ENCODE measurements at places on chromosomes 3 and 15.

DNA sequence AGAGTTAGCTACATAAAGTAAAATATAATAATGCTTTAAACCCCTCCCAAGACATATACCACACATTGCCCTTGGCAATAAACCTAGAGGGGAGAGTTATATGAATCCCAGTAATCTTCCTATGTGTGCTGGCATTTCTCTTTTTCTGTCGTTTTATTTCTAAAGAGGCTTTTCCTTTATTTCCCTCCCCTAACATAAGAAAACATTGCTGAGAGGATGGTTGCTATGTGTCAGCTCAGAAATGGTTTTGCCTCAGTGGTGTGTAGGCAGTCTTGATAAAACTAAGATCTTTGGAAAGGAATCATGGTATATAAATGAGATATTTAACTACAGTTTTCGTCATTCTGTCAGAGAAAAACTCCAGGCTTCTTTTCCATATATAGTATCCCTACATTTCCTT is 30.0 kb downstream of the CCDC191 start:
- DNase-seq: no peak

GRCh38 chr15:101536875-101537405 is 47.4 kb upstream of the PCSK6 start:
- DNase-seq: no peak

DNA sequence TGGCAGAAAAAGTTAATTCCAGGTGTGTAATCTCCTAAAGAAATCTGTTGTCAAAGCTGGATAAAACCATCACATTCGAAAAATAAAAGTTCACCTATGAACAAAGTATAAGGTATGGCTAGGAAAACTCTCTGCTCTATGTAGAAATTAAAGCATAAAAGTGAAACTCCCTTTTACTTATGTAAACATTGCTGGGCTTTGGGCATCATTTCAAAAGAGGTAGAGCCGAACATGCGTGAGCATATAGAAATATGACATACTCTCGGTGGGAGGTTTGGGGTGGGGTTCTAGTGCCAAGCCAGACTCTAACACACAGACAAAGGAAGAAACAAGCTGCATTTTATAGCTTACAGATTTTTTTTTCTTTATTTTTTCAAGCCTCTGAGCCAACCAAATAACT is 306.8 kb upstream of the ATP11B start:
- DNase-seq: no peak

GRCh38 chr15:90557186-90558084 is 27.7 kb downstream of the CRTC3 start:
- no peak for DNase-seq

- peak; percentile 17 for DNase-seq
Measured at GRCh38 chr3:38454178-38454883, 641 bp downstream of the ACVR2B start.

DNA sequence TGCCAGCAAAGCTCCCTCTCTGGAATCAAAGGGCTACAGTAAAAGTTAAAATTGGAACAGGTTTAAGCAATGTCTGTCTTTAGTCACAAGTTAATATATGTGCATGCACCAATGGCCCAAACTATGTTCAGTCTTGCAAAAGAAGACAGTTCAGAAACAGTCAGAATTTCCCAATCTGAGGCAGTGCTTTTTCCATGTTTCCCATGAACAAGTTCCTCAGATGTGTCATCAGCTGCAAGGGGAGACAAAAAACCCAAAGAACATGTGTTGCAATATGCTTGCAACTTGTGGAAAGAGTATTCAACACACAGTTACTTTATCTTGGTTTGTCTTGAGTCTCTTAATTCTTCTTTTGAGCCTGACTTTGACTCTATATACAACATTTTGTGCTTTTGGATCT is 148.4 kb downstream of the USP13 start:
- no peak for DNase-seq

- DNase-seq: no peak
Measured at GRCh38 chr3:40042752-40043443, 233.5 kb downstream of the MYRIP start.

DNA sequence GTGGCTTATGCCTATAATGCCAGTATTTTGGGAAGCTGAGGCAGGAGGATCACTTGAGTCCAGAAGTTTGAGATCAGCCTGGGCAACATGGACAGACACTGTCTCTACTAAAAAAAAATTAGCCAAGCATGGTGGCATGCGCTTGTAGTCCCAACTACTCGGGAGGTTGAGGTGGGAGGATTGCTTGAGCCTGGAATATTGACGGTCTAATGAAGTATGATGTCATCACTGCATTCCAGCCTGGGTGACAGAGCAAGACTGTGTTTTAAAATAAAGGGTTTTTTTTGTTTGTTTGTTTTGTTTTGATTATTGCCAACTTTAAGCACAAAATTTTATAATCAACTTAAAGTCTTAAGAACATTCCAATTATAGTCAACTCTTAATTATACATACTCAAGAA is 6.8 kb downstream of the PLSCR1 start:
- no peak for DNase-seq

GRCh38 chr3:135009014-135009413 is 214.0 kb downstream of the EPHB1 start:
- DNase-seq: no peak

DNA sequence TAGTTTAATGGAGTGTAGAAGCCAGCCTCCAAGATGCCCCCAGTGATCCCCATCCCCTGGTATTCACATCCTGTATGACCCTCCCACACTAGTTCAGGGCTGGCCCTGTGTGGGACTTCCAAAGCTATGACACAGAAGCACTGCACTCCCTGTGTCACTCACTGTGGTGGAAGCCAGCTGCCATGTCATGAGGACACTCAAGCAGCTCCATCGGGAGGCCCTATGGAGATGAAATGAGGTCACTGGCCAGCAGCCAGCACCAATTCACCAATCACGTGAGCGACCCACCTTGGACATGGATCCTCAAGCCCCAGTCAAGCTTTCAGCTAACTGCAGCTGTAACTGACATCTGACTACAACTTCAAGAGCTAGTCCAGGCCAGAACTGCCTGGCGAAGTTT is 3.9 kb upstream of the ACAN start:
- no peak for DNase-seq

- no peak for DNase-seq
Measured at GRCh38 chr3:129224984-129225393, 24.4 kb upstream of the COPG1 start.

GRCh38 chr3:127814325-127814781 is 8.0 kb downstream of the MGLL start:
- DNase-seq: no peak
